ENCODE measurements at places on chromosomes 5 and 9. TPM values are rescaled to one million over a fixed set of nuclear protein-coding genes. Genes with fewer than 3 reads are reported as not detected.

The SLC4A9 gene
- total RNA-seq, result not detected

The TOPORS gene
- total RNA-seq, result 27.5 TPM

The PFN3 gene
- not detected for total RNA-seq

The OGN gene
- total RNA-seq, result 56.1 TPM

The TNPO1 gene
- total RNA-seq, result 86.2 TPM
